ENCODE measurements at places on chromosomes 4 and X.

- DNase-seq = no peak
These were observed 131.8 kb downstream of the GLRA3 start for GRCh38 chr4:174697202-174697601.

DNA sequence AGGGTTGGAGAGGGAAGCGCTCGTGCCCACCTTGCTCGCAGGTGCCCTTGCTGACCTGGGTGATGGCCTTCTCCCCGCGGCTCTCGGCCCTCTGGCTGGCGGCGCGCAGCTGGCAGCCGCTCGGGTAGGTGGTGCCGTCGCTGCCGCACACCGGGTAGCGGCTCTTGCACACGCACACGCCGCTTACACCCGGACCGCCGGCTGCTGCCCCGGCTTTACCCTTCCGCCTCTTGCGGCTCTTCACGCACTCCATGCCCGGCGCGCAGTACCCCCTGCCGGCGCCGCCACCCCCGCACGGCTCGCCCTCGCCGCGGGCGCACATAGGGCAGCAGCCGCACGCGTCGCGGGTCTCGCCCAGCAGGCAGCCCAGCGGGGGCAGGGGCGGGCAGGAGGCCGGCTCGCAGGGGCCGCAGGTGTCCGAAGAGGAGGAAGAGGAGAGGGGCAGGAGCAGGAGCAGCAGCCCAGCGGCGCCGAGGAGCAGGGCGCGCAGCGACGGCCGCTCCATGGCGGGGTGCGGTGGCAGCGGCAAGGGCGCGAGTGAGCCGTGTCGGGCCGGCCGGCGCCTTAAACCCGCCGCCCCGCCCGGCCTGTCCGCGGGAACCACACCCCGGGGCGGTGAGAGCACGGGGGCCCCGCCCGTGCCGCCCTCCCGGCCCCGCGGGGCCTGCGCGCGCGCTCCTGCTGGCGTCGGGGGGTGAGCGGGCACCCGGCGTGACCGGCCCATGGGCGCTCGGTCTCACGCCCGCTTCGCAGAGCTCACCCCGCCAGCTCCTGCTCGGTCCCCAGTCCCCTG is at the start of gene IGFBP7:
TSS of gene IGFBP7 (minus strand) at position 539 of the 793 bp plus-strand sequence. CDS start at position 505, 34 bp downstream.
- no peak for DNase-seq

DNA sequence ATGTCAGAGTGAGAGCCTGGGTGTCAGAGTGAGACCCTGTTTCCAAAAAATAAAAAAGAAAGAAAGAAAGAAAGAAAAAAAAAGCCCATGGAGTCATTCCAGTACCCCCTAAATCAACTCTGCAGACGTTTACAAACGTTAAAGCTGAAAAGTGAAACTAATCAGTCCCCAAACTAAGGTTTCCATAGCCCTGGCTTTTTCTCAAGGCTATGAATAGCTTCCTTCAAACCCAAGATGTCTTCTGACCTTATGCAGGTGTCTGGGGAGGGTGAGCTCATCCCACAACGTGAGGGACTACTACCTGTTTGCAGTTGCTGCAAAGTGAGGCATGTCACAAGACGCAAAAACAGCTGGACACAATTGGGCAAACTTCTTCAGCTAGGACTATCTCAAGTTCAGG is 144.0 kb downstream of the SH3KBP1 start:
- no peak for DNase-seq

DNA sequence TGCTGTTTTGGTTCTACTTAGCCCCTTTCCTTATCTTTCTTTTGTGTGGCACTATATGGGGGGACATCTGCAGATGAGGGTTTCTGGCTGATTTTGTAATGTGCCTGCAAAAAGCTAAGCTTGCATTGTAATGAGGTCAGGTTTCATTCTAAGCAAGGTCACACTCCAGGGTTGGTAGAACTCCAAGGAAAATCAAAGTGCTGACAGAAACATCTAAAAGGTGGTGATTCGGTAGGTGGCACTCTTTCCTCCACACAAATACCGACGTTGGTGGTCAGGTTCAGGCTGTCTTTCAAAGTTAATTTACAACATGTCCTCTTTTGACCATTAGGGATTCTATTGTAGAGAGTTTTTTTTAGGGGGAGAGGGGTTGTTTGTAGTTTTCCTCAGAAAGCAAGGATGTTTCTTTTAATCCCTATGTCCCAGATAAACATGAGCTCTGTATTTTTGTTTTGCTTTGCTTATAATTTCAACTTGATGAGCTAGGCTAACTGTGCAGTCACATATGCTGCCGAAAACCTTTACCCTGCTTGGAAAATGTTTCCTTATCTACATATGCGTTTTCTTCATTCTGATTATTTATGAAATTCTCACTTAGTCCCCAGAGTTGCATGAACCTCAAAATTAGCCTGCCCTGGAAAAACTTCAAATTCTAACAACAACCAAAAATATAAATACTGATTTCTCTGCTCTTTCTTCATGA is 434.2 kb downstream of the PPARGC1A start:
- no peak for DNase-seq

DNA sequence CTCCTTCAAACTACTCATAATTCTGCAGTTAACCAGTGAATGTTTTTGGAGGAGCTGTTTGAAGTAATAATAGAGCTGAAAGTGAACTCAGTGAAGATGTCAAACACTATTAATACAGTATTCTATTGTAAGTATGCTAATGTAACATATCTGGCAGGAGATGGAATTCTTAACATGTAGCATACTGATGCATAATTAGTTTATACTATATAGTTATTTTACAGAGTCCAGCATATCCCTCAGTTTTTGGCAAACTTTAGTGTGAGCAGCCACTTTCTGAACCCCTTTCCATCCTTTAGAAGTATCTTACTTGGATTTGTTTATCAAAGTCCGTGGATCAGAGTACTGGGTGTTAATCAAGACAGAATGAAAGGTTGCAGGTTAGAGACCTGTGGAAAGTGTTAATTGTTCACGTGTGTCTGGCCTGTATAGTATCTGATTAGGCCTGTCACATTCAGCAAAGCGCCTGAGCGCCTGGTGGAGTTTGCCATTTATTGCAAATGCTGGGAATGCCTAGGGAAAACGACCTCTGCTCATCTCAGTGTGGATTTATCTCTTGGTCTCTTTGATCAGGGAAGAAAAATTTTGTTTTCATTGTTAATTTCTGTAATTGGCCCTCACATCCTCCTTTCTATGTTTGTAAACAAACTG is 251.7 kb upstream of the MAD2L1 start:
- no peak for DNase-seq

DNA sequence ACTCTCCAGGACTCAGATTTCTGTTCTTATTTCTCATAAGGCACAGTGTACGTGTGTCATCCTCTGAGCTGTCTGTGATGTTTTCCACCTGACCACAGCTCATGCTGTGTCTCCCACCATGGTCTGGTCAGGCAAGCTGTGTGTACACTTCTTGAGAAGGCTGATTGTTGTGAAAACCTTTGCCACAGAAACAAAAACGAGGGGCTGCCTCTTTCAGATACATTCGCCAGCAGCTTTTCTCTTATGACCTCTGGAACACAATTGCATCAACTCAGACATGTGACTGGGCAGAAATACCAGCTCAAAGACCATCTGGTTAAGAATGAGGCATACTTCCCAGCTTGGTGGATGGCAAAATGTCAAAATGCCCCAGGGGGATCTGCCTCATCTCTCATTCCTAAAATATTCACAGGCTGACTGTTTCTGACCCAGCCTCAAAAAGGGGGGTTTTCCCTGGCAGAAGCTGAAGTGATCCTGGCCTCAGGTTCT is 46.1 kb downstream of the PGRMC2 start:
- DNase-seq = no peak

DNA sequence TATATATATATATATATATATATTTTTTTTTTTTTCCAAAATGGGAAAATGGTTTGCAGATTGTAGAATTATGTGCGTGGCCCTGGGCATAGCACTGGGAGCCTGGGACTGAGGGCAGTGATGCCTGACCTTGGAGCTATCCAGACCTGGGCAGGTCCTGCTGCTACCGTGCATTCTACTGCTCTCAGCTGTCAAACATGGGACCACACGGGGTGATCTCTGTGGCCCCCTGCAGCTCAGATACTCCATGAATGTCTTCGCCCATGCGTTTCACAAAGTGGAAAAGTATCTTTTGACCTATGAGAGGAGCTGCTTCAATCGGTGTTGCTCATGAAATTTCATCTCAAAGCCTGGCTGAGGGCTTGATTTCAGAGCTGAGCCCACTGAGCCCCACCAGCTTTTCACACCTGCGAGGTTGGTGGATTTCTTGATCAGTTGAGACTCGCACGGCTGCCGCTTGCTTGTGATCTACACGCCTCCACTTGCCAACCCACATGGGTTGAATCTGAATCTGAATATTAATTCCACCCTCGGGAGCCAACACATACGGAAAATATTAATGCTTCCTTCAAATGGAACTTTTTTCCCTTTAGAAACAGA is 35.7 kb downstream of the ING2 start:
- no peak for DNase-seq

GRCh38 chr4:81282131-81282530 is 67.1 kb upstream of the PRKG2 start:
- no peak for DNase-seq

DNA sequence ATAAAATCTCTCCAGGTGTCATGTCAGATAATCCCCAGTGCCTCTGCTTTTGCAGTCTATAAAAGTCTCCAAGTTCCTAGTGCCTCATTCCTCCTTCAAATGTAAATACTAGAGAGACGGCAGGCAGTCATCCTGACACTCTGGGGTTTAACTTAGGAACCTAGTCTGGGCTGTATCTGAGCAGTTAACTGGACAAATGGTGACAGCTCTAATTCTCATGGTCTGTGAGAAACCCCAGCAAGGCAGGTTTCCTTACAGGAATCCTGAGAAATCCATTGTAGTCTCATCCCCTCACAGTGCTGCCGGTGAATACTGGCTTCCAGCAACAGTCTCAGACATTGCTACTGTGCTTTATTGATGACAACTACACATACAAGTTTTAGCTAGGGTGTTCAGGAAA is 246.8 kb downstream of the SNCA start:
- DNase-seq = no peak

DNA sequence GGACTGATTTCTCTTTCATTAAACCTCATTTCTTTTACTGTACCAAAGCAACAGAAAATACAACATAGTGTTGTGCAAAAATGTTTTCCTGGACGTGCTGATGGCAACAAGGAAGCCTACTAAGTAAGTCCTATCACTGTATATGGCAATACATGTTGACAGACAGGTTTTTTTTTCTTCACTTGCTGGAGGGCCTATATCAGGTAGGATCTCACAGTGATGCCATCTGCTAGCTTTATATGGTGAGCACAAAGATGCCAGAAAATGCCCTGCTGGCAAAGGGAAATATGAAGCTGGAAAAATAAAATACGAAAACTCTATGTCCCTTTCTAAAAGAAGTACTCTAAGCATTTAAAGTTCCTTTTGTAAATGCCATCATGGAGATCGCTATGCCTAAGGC is 119.0 kb upstream of the PDLIM3 start:
- no peak for DNase-seq

DNA sequence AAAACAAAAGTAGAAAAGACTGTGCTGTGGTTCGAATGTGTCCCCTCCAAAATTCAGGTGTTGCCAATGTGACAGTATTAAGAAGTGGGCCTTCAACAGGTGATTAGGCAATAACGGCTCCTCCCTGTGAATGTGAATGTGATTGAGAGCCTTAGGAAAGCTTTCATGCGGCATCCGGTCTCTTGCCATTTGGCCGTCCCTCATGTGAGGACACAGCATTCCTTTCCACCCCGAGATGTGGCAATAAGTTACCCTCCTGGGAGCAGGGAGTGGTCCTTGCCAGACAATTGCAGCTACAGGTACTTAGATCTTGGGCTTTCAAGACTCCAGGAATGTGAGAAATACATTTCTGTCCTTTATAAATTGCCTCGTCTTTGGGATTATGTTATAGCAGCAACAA is 129.3 kb downstream of the CPEB2 start:
- no peak for DNase-seq

All from NCI-H187 (cell line).